MCF 10A (cell line): ENCODE measurements at places on chromosomes 5 and 9.

GRCh38 chr5:139740138-139740991 is 55.2 kb upstream of the PSD2 start:
- no peak overlapping the region for H3K4me3 ChIP-seq
- H3K4me1 ChIP-seq, result peaks cover 16% of the 10 kb centered on the region
- H3K27me3 ChIP-seq, result no peaks in the 10 kb centered on the region
- DNase-seq, result no peak
- H3K27ac ChIP-seq, result no peak overlapping the region
- no peaks in the 10 kb centered on the region for H3K36me3 ChIP-seq

GRCh38 chr5:31698673-31699072 is 59.7 kb downstream of the PDZD2 start:
- no peak for DNase-seq
- H3K27me3 ChIP-seq, result peaks cover 49% of the 10 kb centered on the region
- H3K27ac ChIP-seq, result no peak overlapping the region
- H3K36me3 ChIP-seq, result no peaks in the 10 kb centered on the region
- no peak overlapping the region for H3K4me3 ChIP-seq

GRCh38 chr5:135085133-135085935 is 51.3 kb upstream of the PITX1 start:
- H3K27ac ChIP-seq, result peak overlapping the region; percentile 65
- H3K4me1 ChIP-seq, result peaks cover 9% of the 10 kb centered on the region
- H3K36me3 ChIP-seq, result no peaks in the 10 kb centered on the region
- peak; percentile 64 for DNase-seq

GRCh38 chr5:44729536-44729935 is 79.2 kb upstream of the MRPS30 start:
- no peaks in the 10 kb centered on the region for H3K36me3 ChIP-seq
- H3K4me3 ChIP-seq, result no peak overlapping the region

DNA sequence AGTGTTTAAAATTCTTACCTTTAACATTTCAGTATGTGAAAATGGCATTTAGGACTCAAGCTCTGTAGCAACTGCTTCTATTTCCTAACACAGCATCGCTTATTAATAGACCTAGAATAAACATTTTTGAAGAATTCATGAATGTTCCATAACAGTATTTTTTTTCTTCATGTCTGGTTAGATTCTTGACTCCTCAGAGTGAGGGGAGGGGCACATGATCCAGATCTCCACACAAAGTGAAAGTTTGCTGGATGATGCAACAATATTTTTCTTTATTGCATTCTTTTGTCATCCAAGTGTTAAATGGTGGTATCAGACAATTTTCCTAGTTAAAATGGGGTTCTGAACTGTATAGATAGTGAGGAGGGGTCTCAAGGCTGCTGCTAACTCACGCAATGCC is 130.8 kb upstream of the MAN2A1 start:
- peaks cover 5% of the 10 kb centered on the region for H3K4me1 ChIP-seq
- H3K36me3 ChIP-seq, result no peaks in the 10 kb centered on the region
- H3K27ac ChIP-seq, result no peak overlapping the region
- no peak overlapping the region for H3K4me3 ChIP-seq
- no peaks in the 10 kb centered on the region for H3K27me3 ChIP-seq
- no peak for DNase-seq

- DNase-seq, result no peak
- H3K36me3 ChIP-seq, result no peaks in the 10 kb centered on the region
- H3K4me3 ChIP-seq, result no peak overlapping the region
These were observed 30.3 kb upstream of the STX17 start for GRCh38 chr9:99876190-99876589.

DNA sequence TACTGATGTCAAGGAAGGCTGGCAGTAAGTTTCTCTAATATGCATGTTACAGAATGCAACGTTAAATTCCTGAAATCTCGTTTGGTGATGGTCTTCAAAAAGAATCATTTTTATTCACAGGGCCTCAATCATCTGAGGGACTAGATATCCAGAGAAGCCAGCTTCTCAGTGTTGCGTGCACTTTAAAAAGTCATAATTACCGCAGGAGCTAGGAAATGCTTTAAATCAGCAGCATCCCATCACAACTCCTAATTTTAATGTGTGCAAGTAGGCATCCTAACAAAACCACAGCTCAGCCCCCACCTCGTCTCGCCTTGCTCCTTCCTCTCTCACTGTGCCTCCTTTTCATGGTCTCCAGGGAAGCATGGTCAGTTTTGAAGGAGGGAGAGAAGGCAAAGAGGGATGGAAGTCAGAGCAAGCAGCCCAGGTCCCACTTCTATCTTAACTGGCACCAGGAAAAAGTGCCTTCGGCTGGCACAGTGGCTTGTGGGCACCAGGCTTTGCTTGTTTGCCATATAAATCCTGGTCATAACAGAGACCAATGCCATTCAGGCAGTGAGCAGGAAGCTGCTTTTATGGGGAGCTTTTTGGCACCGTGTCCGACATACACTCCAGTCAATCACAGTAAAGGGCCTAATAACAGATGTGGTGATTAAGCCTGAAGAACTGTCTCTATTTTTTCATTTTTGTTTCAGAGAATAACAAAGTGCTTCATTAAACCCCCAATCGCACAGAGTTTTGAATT is 21.4 kb downstream of the MEGF10 start:
- no peak overlapping the region for H3K4me3 ChIP-seq
- peaks cover 22% of the 10 kb centered on the region for H3K27me3 ChIP-seq
- DNase-seq, result no peak
- H3K4me1 ChIP-seq, result no peaks in the 10 kb centered on the region
- no peaks in the 10 kb centered on the region for H3K36me3 ChIP-seq
- no peak overlapping the region for H3K27ac ChIP-seq

DNA sequence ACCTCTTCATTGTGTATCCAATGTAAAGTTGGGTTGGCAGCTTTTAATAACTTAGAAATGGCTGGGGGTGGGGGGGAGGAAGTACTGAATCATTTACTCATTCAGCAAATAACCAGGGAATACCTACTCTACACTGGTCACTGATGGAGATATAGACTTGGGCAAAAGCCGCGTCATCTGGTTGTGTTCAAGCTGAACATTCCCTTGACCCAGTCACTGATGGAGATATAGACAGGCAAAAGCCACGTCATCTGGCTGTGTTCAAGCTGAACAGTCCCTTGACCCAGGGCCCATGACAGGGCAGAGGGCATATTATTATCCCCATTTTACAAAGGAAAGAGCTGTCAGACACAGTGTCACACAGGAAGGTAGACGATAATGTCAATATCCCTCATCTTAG is 32.6 kb downstream of the FOXI1 start:
- no peak for DNase-seq
- no peak overlapping the region for H3K27ac ChIP-seq
- no peaks in the 10 kb centered on the region for H3K27me3 ChIP-seq
- peaks cover 26% of the 10 kb centered on the region for H3K4me1 ChIP-seq
- no peaks in the 10 kb centered on the region for H3K36me3 ChIP-seq
- H3K4me3 ChIP-seq, result no peak overlapping the region

- H3K4me3 ChIP-seq, result no peak overlapping the region
- no peak for DNase-seq
- H3K4me1 ChIP-seq, result no peaks in the 10 kb centered on the region
- no peaks in the 10 kb centered on the region for H3K36me3 ChIP-seq
- no peak overlapping the region for H3K27ac ChIP-seq
- peaks cover 58% of the 10 kb centered on the region for H3K27me3 ChIP-seq
These were observed 18.0 kb upstream of the GABBR2 start for GRCh38 chr9:98726735-98727134.

GRCh38 chr5:138448481-138449398 is 9.9 kb downstream of the REEP2 start:
- no peak overlapping the region for H3K4me3 ChIP-seq
- no peaks in the 10 kb centered on the region for H3K36me3 ChIP-seq
- peak; percentile 56 for DNase-seq
- H3K27me3 ChIP-seq, result no peaks in the 10 kb centered on the region

- no peak overlapping the region for H3K4me3 ChIP-seq
- H3K4me1 ChIP-seq, result no peaks in the 10 kb centered on the region
- H3K27me3 ChIP-seq, result peaks cover 59% of the 10 kb centered on the region
- H3K36me3 ChIP-seq, result no peaks in the 10 kb centered on the region
These were observed 481.3 kb downstream of the GADD45G start for GRCh38 chr9:90086101-90086511.

- H3K4me1 ChIP-seq, result peaks cover 26% of the 10 kb centered on the region
- DNase-seq, result no peak
- no peaks in the 10 kb centered on the region for H3K27me3 ChIP-seq
These were observed 29.5 kb downstream of the GNAQ start for GRCh38 chr9:78001946-78002731.

- no peak for DNase-seq
These were observed 1849.5 kb upstream of the ACO1 start for GRCh38 chr9:30534896-30535295.

DNA sequence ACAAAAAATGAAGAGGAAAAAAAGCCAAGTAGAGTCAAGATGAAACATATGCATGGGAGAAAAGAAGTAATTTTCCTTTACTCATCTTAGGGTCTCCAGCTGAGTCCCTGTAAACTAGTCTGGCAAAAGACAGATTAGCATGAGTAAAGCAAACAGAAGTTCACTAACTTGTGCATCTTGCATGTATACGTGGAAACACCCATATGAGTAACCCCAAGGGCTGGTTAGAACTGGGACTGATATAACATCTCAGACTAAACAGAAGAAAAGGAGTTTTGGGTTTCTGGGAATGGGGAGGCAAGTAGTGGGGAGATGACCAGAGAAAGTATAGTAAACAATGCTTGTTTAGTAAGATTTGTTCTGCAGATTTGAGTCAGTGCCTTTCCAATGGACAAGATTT is 20.1 kb upstream of the GLDC start:
- no peak for DNase-seq
- H3K4me1 ChIP-seq, result no peaks in the 10 kb centered on the region
- H3K36me3 ChIP-seq, result no peaks in the 10 kb centered on the region
- no peaks in the 10 kb centered on the region for H3K27me3 ChIP-seq
- H3K4me3 ChIP-seq, result no peak overlapping the region

- peaks cover 19% of the 10 kb centered on the region for H3K36me3 ChIP-seq
- no peaks in the 10 kb centered on the region for H3K27me3 ChIP-seq
These were observed 15.6 kb downstream of the SPARC start for GRCh38 chr5:151670953-151671636.
